ENCODE measurements at places on chromosomes 4 and X.

DNA sequence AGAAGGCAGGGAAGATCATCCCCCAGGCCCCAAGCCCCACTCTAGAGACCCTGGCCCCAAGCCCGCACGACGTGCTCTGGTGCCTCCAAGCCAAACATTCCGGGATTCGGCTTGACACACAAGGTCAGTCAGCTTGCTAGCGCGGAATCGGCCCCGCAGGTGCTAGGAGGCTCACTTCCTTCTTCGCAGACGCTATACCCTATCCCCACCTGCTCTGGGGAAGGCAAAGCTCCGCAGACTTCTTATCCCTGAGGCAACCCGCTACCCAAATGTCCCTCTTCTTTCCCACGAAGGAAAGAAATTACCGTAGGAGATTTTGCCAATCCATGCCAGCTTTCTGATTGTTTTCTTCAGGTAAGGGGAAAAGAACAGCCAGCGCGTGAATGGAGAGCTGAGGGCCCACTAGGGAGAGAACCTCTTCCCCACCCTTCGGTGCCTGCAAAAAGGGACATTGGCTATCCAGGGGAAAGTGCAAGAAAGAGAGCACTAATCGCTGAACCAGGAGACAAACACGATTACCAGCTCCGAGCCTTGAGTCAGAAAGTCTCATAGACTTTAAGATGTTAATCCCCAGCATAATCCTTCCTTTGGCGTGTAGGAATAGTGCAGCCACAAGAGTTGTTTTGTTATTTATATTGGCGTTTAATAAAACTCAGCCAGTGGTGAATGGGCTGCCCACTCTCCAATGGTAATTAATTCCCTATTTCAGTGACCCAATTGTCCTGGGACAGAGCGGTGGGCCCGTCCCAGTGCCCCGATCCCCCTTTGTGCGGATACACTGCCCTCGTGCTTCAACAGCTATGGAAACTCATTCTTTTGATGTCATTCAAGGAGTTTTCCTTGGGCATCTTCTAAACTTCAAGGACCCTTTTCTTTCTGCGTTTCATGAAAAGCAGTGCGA lies 5.4 kb upstream of the NEUROG2 start:
- H3K4me3 ChIP-seq: peak overlapping the region; percentile 16
- peaks cover 3% of the 10 kb centered on the region for H3K36me3 ChIP-seq

- no peaks in the 10 kb centered on the region for H3K27me3 ChIP-seq
- no peaks in the 10 kb centered on the region for H3K4me1 ChIP-seq
- H3K27ac ChIP-seq: no peak overlapping the region
- H3K36me3 ChIP-seq: peaks cover 16% of the 10 kb centered on the region
- no peak overlapping the region for H3K4me3 ChIP-seq
Observed at GRCh38 chr4:751676-752075, 46.0 kb downstream of the PCGF3 start.

GRCh38 chr4:140049849-140050637 lies 103.9 kb downstream of the MAML3 start:
- DNase-seq: peak; percentile 19
- H3K36me3 ChIP-seq: no peaks in the 10 kb centered on the region
- H3K4me1 ChIP-seq: peaks cover 24% of the 10 kb centered on the region
- no peak overlapping the region for H3K27ac ChIP-seq

GRCh38 chrX:4805502-4805901 lies 1092.1 kb upstream of the PRKX start:
- H3K36me3 ChIP-seq: no peaks in the 10 kb centered on the region
- H3K27me3 ChIP-seq: no peaks in the 10 kb centered on the region
- no peaks in the 10 kb centered on the region for H3K4me1 ChIP-seq
- no peak for DNase-seq
- H3K27ac ChIP-seq: no peak overlapping the region
- no peak overlapping the region for H3K4me3 ChIP-seq

DNA sequence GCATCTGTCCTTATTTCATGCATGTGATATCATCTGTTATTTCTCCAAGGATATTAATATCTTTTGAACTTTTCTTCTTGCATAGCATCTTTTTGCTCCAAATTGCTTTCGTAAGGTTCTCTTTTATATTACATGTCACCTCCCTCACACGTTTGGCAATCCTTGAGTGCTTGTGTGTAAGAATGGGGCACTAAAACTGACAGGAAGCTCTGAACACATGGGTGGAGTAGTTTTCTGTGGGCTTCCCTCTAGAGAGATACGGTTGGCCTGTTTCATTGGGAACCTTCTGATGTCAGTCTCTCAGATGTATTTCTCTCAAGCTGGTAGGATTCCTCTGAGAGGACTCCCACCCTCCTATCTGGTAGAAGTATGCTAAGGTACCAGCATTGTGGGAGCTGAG lies 223.0 kb downstream of the MID1 start:
- no peak overlapping the region for H3K27ac ChIP-seq
- H3K4me1 ChIP-seq: no peaks in the 10 kb centered on the region
- H3K27me3 ChIP-seq: no peaks in the 10 kb centered on the region
- DNase-seq: no peak

DNA sequence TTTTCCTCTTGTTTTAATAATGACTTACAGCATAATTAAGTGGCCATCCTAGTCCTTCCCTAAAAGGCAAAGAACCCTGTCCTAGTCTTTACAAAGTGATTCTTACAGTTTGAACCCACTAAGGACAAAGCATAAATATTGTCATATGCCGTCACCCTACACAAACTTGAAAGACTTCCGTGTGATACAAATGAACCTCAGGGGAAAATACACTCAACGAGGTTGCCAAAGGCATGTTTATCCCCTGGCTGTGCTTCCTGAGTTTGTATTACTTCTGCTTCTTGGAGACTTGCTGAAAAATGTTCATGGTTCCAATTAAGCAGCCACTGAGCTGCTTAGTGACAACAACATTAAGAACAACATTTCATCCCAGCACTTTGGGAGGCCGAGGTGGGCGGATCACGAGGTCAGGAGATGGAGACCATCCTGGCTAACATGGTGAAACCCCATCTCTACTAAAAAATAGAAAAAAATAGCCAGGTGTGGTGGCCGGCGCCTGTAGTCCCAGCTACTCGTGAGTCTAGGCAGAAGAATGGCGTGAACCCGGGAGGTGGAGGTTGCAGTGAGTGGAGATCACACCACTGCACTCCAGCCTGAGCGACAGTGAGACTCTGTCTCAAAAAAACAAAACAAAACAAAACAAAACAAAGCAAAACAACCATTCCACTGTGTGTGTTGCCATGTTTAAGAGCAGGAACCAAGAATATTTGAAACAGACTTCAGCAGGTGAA lies 16.2 kb downstream of the RASSF6 start:
- H3K27ac ChIP-seq: no peak overlapping the region
- no peaks in the 10 kb centered on the region for H3K27me3 ChIP-seq
- H3K36me3 ChIP-seq: no peaks in the 10 kb centered on the region
- no peak for DNase-seq
- H3K4me1 ChIP-seq: peaks cover 13% of the 10 kb centered on the region

- H3K36me3 ChIP-seq: peaks cover 18% of the 10 kb centered on the region
- peak; percentile 15 for DNase-seq
- H3K4me3 ChIP-seq: peak overlapping the region; percentile 64
- H3K27ac ChIP-seq: peak overlapping the region; percentile 92
- H3K27me3 ChIP-seq: peaks cover 5% of the 10 kb centered on the region
Observed at GRCh38 chr4:122700178-122700725, 32.3 kb upstream of the BBS12 start.

GRCh38 chrX:18422325-18422724 lies 3.1 kb upstream of the CDKL5 start:
- no peaks in the 10 kb centered on the region for H3K36me3 ChIP-seq
- no peak overlapping the region for H3K27ac ChIP-seq
- peaks cover 9% of the 10 kb centered on the region for H3K4me1 ChIP-seq

DNA sequence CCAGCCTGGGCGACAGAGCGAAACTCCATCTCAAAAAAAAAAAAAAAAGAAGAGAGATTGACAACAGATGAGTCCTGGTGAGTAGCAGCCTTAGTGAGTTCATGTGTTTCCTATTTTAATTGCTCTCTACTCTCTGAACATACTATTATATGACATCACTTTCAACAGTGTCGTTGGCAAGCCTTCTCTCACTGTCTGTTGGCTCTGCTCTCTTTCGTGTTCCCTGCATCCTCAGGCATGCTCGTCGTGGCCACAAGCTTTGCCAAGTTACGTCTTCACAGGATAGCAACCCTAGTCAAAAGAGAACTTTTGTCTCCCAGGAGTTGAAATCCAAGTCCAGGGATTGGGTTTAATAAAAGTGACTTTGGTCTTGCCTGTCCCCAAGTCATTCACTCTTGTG lies 117.1 kb upstream of the EGFL6 start:
- no peaks in the 10 kb centered on the region for H3K4me1 ChIP-seq
- no peaks in the 10 kb centered on the region for H3K27me3 ChIP-seq
- DNase-seq: no peak

DNA sequence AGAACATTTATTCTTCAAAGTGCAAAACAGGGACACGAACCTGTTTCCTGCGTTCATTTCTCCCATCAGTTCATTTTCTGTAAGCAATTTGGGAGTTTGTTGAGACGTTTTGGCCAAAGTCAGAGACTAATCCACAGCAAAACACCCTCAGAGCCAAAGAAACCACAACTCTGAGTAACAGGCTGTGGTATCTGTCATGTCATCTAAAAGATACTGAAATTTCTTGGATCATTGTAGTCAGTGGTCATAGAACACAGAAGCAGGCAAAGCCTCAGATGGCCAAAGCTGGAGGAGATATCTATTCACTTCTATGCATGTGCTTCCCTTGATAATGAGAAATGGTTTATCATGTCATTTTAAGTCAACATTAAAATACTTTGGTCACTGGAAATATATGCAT lies 485.6 kb upstream of the GALNT7 start:
- no peak overlapping the region for H3K4me3 ChIP-seq
- no peak for DNase-seq

DNA sequence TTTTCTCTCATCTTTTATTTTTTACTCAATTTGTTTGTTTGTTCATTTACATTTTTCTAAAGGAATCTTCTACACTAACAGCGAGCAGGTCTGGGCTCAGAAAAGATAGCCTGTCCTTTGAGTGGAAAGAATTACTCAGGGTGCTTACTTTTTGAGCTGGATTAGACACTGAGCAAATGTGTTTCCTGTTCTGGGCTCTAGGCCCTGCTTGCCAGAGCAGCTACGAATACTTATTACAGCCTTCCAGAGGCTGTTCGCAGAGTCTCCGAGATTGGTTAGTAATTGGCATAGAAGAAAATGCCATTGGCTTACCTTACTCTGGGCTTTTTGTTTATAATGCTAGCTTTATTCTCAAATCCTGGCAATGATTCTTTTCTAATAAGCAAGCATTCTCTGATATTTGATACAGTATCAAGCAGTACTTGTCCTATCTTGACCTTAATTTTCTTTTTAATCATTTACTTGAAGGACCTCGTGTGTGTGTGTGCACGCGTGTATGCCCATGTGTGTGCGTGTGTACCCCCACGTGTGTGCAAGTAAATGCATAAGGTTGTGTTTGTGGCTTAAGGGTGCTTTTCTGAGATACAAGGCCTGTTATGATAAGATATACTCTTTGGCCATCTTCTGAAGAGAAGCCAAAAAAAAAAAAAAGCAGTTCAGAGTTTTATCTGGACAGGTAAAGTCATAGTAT lies 76.2 kb upstream of the GRXCR1 start:
- no peaks in the 10 kb centered on the region for H3K36me3 ChIP-seq
- no peaks in the 10 kb centered on the region for H3K4me1 ChIP-seq
- no peak overlapping the region for H3K27ac ChIP-seq
- H3K4me3 ChIP-seq: no peak overlapping the region

DNA sequence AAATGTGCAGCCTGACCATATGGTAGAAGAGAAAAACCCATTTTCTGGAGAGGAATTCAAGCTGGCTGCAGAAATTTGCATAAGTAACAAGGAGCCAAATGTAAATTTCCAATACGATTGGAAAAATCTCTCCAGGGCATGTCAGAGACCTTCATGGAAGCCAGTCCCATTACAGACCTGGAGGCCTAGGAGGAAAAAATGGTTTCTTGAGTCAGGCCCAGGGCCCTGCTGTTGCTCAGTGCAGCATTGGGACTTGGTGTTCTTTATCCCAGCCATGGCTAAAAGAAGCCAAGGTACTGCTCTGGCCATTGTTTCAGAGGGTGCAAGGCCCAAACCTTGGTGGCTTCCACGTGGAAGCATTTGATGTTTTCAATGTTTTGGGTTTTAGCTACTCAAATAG lies 70.6 kb downstream of the MAGEC2 start:
- no peaks in the 10 kb centered on the region for H3K4me1 ChIP-seq
- no peak for DNase-seq
- H3K27ac ChIP-seq: no peak overlapping the region
- H3K4me3 ChIP-seq: no peak overlapping the region

GRCh38 chr4:17523662-17524061 lies 8.7 kb downstream of the CLRN2 start:
- H3K4me3 ChIP-seq: no peak overlapping the region
- peaks cover 23% of the 10 kb centered on the region for H3K27me3 ChIP-seq
- no peak overlapping the region for H3K27ac ChIP-seq
- H3K36me3 ChIP-seq: no peaks in the 10 kb centered on the region

- DNase-seq: no peak
- no peaks in the 10 kb centered on the region for H3K36me3 ChIP-seq
Observed at GRCh38 chrX:136387951-136388502, 87.3 kb downstream of the ADGRG4 start.

GRCh38 chr4:83197555-83198235 lies 83.2 kb upstream of the PLAC8 start:
- H3K4me3 ChIP-seq: no peak overlapping the region
- H3K4me1 ChIP-seq: no peaks in the 10 kb centered on the region
- no peak for DNase-seq
- H3K27me3 ChIP-seq: no peaks in the 10 kb centered on the region
- H3K27ac ChIP-seq: no peak overlapping the region

GRCh38 chr4:101037249-101037648 lies 310.1 kb downstream of the PPP3CA start:
- no peak for DNase-seq
- H3K4me1 ChIP-seq: peaks cover 26% of the 10 kb centered on the region
- no peak overlapping the region for H3K27ac ChIP-seq
- peaks cover 2% of the 10 kb centered on the region for H3K36me3 ChIP-seq
- H3K27me3 ChIP-seq: no peaks in the 10 kb centered on the region
- H3K4me3 ChIP-seq: no peak overlapping the region

DNA sequence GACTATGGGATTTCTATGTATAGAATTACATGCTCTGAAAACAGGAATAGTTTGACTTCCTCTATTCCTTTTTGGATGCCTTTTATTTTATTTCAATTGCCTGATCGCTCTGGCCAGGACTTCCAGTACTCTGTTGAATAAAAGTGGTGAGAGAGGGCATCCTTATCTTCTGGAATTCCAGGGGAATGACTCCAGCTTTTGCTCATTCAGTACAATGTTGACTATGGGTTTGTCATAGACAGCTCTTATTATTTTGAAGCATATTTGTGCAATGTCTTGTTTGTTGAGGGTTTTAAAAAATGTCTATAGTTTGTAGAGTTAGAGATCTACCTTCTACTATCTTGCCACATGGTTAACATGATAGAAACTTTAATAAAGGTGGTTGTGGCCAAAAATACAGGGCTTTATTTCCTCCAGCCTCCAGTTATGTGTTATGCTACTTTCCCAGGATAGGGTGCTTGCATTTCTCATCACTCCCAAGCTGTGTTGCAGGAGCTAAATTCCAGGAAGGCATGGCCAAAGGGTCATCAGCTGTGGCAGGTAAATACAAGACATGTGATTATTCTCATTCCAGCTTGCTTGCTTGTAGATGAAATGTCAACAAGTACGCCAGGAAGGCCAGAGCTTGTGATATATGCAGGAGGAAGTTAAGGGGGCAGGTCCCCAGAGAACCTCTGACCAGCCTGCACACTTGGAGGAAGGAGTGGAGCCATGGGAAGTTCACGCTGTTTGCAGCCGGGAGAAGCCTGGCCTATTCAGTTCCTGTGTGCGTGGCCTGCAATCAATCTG lies 142.4 kb upstream of the CPXCR1 start:
- H3K27me3 ChIP-seq: no peaks in the 10 kb centered on the region
- H3K36me3 ChIP-seq: no peaks in the 10 kb centered on the region
- H3K4me1 ChIP-seq: no peaks in the 10 kb centered on the region
- H3K27ac ChIP-seq: no peak overlapping the region
- no peak for DNase-seq
